Stimulated activated CD4-positive, alpha-beta T cell treated with anti-CD3 and anti-CD28 coated beads, Interleukin-12 subunit alpha, Interleukin-12 subunit beta, amount 100 ng/mL, for 24 hours (primary cell): ENCODE measurements at places on chromosomes 6 and 20.

DNA sequence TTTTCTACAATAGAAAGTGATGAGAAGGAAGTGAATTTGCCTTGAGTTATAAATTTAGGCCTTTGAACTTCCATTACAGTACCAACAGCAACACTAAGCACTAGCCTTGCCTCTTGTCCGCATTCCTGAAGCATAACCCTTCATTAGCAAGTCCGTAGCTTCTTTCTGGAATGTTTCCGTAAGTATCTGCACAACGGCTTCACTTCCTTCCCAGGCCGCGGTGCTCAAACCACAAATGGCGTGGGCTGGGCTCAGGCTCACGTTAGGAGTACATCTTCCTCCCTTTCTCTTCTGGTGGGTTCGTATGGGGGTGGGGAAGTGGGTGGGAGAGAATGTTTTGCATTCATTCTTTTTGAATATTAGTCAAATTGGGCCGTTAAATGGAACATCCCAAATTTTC, 193.8 kb upstream of the SNX9 start:
- no peak for DNase-seq

- DNase-seq, result no peak
Observed at GRCh38 chr6:74557236-74557635, 648.6 kb downstream of the COL12A1 start.

DNA sequence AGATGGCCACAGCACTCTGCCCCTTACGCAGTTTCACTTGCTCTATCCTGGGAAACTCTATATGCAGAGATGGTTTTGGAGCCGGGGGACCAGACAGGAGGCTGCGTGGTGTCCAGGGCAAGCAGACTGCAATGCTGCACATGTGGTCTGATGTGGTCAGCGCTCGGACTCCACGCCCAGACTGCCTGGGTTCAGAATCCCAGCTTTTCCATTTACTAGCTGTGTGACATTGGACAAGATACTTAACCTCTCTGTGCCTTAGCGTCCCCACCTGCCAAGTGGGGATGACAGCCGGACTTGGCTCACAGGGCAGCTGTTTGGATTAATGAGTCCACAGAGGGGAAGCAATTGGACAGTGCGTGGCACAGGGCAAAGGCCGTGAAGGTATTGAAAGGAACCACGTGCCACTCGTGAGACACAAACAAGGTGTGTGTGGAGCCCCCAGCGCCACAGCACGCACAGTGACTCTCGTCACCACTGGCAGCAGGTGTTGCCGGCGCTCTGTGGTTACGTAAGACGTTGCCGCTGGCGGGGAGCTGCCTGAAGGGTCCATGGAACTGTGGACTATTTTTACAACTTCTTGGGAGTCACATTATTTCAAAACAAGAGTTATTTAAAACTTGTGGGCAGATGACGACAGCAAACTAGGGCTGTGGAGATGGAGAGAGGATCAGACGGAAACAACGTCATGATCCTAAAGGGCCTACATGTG, 201.4 kb downstream of the PREX1 start:
- no peak for DNase-seq

GRCh38 chr20:38878866-38879265, 47.4 kb upstream of the FAM83D start:
- DNase-seq, result no peak

GRCh38 chr6:32945953-32946352, 5.1 kb upstream of the HLA-DMB start:
- no peak for DNase-seq

- no peak for DNase-seq
Observed at GRCh38 chr6:119352001-119352400, 2.4 kb upstream of the MAN1A1 start.

GRCh38 chr20:63117661-63118302, 98.1 kb downstream of the YTHDF1 start:
- DNase-seq, result no peak

GRCh38 chr20:4597215-4597614, 124.5 kb upstream of the PRND start:
- no peak for DNase-seq

GRCh38 chr6:30087876-30088275, 12.3 kb upstream of the RNF39 start:
- DNase-seq, result no peak

DNA sequence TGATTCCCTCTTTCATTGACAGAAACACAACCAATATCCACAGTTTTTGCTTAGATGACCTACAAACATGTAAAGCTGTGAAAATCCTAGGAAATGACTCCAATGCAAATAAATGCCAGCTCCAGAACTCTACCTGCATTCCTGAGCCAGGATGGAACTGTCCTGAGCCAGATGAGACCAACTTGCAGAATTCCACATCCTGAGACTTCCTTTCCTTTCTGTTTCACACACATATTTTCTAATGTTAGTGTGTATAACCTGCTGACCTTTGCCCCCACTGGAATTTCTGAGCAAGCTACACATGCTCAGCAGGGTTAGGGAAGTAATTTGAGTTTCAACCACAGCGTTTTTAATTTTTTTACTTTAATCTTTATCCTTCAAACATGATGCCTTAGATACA, 69.6 kb upstream of the ADGRF1 start:
- no peak for DNase-seq

DNA sequence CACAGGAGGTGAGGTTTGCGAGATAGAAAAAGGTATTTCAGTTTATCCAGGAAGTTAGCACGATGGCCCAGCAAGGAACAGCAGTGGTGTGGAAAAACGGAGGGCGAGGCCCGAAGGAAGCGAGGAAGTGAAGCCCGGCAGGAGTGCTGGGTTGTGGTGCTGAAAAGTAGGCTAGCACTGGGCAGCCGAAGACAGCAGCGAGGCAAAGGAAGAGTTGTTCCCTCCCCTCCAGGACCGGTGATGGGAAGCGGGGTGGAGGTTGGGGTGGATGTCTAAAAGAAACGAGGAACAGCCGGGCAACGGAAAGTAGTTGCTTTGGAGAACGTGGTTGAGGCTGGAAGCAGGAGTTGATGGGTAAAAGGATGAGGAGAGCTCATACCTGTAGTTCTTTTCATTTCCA, 1.4 kb downstream of the METTL24 start:
- no peak for DNase-seq

GRCh38 chr20:24049081-24049480, 60.5 kb upstream of the GGTLC1 start:
- no peak for DNase-seq

DNA sequence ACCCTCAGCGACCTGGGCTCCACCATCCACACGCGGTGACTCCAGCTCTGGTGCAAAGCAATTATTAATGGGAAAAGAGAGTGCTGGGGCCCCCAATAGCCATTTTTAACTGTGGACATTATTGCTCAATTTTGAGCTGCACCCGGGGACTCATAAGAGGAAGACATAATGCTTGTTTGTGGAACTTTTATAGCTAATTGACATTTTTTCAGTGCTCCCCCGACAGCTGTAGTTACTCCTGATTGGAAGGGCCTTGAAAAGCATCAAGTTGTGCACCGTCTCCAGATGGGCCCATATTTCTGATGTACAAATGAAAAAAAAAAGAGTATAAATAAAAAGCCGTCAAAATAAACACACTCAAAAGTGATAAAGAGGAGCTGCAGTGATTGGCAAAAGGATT, 327.0 kb downstream of the KIF16B start:
- DNase-seq, result no peak

DNA sequence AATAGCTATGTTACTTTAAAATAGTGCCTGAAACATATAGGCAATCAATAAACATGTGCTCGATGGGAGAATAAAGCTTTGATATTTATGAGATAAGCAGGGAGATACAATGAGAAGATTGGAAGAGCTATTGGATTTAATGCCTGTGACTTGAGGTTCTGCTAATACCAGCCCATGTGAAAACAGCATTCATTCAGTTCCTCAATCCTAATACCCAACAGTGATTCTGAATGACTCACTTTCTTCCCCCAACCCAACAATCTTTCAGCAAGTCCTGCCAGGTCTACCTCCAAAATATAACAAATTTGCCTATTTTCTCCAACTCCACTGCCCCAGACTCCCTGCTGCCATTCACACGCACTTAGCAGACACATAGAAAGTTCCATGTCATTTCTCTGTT, 26.6 kb upstream of the KLHL31 start:
- no peak for DNase-seq

DNA sequence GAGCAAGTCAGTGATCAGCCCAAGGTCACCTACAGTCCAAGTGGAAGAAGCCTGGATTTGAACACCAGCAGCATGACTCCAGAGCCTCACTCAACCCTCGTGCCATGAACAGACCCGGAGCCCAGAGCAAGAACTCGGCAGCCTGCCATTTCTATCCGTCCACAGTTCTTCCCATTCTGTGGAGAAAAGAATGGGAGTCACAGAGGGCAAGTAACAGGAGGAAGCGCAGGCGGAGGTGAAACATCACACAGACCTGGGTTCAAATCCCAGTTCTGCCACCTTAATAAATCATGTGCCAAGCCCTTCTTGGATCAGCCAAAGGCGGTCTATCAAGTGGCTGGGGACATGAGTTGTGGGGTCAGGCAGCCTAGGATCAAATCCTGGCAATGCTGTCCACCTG, 4.3 kb downstream of the PREX1 start:
- DNase-seq, result no peak
